Gastrocnemius medialis (tissue), 4 donors: ENCODE measurements at places on chromosomes 6 and 20. TPM values are rescaled to one million over a fixed set of nuclear protein-coding genes. Genes with fewer than 3 reads are reported as not detected.

The CLPSL2 gene
- total RNA-seq, result not detected

The HAO1 gene
- total RNA-seq, result not detected

DNA sequence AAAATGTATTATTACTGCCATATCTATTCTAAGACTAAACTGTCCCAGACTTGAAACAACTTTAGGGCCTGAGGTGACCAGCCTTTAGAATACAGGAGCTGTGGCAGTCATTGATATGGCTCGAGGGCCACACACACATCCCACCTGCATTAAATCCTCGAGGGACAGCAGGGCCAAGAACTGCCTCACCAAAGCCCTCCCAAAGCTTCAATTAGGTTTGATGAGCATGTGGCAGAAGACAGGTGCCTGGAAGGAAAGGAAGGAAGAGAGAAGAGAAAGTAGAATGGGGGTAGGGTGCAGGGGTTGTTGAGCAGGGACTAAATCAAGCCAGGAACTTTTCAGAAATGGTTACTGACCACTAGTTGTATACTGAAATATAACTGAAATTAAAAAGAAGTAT lies 115.0 kb downstream of the PDSS2 start:
- DNase-seq, result no peak

DNA sequence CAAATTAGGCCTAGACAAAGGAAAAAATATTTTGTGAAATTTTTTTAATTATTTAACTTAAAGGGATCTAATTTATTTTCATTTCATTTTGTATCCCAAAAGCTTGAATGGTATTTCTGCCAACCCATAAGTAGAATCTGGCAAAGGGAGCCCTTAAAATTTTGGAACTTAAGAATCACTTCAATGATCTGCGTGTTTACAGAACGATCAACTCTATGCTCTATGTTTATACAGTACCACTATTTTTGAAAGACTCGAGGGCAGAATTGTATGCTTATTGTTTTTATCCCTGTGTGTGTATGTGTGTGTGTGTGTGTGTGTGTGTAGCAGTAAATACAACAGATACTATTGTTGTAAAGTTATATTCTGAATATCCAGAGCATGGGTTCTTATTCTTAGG lies 39.2 kb downstream of the METTL24 start:
- DNase-seq, result no peak

- peak; percentile 77 for DNase-seq
Observed at GRCh38 chr20:35171753-35172433, at the start of gene PROCR. Gene PROCR (plus strand): TSS chr20:35172072. CDS start chr20:35172155, 83 bp downstream.

- DNase-seq, result no peak
Observed at GRCh38 chr6:156396068-156396771, 381.0 kb upstream of the ARID1B start.

DNA sequence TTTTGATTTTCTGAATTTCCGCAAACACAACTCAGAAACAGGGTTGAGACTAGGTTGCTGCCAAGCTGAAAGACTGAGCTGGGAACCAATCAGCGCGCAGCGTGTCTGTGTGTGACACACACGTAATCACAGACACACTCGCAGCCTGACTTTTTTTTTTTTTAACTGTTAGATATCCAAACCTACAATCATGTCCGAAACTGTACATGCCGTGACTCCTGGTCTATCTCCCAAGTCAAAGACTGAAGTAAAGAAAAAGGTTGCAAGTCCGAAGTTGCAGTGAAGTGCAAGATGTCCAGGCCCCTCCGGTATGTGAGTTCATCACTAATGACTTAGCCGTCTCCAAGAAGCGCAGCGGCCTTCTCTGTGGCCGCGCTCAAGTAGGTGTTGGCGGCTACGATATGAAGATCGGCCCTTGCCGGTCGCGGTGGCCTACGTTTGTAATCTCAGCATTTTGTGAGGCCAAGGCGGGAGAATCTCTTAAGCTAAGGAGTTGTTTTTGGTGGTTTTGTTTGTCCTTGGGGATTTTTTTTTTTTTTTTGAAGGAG lies 108.2 kb downstream of the HFE start:
- peak; percentile 59 for DNase-seq

- no peak for DNase-seq
Observed at GRCh38 chr6:57142178-57142525, 30.0 kb upstream of the BAG2 start.

GRCh38 chr6:159064477-159064876 lies 19.7 kb upstream of the TAGAP start:
- no peak for DNase-seq
